CD4-positive, alpha-beta T cell treated with Interleukin-17A for 1 hour (primary cell): ENCODE measurements at places on chromosomes 6 and 20.
A peak's percentile ranks its signal among the peaks of the same experiment; 100 is the strongest.

- DNase-seq: peak; percentile 94
These were observed at the start of gene HLA-DMA for GRCh38 chr6:32952817-32953739. HLA-DMA (minus strand) TSS chr6:32953097; CDS start chr6:32953036, 61 bp downstream.

- no peak for DNase-seq
These were observed 1286.9 kb downstream of the GRIK2 start for GRCh38 chr6:102680413-102680812.

GRCh38 chr6:110404607-110405006 lies 10.8 kb downstream of the DDO start:
- DNase-seq: no peak

GRCh38 chr6:169862892-169863525 lies 111.6 kb downstream of the ERMARD start:
- no peak for DNase-seq

- no peak for DNase-seq
These were observed 25.0 kb upstream of the EMILIN3 start for GRCh38 chr20:41391587-41392001.

DNA sequence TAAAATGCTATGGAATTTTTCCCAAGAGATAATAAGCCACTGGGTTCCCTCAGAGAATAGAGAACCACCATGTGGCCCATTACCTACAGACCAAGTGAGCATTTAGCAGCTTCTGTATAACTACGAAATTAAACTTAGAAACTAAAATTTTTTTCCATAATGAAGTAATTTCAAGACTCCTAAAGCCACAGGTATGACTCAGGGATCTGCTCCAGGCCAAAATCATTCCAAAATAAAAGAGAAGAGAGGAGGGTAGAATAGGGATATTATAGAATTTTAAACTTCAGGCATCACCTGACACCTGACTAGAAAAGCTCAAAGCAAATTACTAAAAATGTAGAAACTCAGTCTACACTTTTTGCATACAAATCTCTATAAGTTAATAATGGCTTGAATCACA lies 108.9 kb upstream of the DST start:
- no peak for DNase-seq

GRCh38 chr6:4311976-4312860 lies 176.8 kb upstream of the ECI2 start:
- no peak for DNase-seq

GRCh38 chr6:35804996-35805736 lies at the start of gene LHFPL5:
LHFPL5 (plus strand) TSS chr6:35805352; CDS start chr6:35805671, 319 bp downstream.
- DNase-seq: peak; percentile 18

DNA sequence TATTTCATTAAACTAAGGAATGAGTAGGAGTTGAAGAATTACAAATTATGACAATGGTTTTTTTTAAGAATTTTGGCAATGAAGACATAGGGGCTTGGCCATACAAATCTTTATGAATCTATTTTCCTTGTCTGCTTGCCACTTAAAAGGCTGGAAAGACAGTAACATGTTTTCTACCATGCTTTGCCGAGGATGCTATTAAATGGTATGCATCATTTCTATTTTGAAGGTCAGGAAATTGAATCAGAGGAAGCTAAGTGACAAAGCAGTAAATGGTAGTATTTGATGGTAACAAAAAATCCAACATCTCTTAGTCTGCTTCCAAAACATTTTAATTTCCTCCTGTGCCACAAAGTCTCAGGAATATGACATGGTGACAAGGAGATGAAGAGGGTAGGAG lies 287.2 kb downstream of the RFPL4B start:
- DNase-seq: no peak

- DNase-seq: no peak
These were observed 17.5 kb upstream of the ZSCAN9 start for GRCh38 chr6:28207510-28208110.

DNA sequence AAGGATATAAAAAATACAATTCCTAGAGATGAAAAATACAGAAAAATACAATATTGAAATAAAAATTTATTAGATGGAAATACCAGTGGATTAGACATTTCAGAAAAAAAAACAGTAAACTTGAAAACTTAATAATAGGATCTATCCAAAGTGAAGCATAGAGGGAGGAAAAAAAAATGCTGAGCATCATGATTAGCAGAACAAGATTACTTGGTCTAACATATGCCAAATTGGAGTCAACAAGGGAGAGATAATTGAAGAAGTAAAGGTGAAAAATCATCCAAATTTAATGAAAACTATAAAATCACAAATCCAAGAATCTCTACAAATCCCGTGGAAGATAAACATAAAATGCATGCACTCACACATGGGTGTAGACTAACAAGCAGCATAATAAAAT lies 166.2 kb upstream of the BMP5 start:
- no peak for DNase-seq

DNA sequence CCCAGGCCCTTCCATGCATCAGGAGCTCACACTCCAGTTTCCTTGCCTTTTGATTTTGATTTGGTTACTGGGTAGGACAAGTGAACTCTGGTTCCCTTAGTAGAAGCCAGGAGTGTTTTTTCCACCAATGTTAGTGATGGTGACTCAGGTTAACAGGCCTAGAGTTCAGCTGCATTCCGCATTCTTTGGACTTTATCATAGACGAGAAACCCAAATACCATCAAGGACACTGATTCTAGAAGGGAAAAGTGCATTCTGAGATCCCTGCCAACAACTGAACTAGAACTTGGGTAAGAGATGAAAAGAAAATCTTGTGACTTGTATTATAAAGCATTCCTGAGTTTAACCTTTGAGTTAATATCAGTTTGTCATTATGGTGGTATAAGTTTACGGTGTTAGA lies 8.9 kb downstream of the GSS start:
- DNase-seq: no peak

DNA sequence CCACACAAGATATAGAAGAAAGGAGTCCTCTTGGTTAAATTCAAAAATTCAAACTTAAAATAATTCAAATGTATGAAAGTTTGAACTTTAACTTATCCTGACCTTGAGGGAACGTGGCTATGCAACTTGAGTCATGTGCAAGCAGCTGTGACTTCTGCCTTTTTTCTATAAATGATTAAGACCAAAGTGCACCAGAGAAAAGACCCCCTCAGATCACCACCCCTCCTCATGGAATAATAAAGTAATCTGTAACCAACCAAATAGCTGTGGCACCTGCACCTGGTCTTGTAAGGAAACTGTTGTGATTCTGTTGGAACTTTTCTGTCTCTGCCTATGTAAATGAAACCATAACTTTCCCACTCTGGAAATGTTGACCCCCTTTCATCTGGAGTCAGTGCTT lies 141.1 kb upstream of the GGTLC1 start:
- no peak for DNase-seq

DNA sequence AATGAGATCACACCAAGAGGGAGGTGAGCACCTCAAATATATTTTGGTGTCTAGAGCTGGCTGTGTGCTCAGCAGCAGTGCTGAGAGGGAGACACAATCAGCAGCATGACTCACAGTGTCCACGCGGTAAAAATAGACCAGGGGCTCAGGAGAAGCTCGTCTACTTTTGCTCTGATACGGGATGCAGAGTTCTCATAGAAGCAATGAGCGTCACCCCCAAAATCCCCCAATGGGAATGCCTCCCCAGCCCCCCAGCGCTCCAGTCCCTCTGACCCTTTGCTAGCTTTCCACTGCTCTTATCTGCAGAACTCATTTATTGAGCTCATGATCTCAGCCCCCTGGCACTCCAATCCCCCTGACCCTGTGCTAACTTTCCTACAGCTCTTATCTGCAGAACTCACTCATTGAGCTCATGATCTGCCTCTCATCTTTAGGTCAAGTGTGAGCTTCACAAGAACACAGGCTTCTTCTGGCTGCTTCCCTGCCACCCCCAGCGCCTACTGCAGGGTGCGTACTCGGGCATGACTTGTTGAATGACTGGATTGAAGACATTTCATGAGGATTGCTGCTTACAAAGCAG lies 34.0 kb downstream of the SYNDIG1 start:
- DNase-seq: no peak

DNA sequence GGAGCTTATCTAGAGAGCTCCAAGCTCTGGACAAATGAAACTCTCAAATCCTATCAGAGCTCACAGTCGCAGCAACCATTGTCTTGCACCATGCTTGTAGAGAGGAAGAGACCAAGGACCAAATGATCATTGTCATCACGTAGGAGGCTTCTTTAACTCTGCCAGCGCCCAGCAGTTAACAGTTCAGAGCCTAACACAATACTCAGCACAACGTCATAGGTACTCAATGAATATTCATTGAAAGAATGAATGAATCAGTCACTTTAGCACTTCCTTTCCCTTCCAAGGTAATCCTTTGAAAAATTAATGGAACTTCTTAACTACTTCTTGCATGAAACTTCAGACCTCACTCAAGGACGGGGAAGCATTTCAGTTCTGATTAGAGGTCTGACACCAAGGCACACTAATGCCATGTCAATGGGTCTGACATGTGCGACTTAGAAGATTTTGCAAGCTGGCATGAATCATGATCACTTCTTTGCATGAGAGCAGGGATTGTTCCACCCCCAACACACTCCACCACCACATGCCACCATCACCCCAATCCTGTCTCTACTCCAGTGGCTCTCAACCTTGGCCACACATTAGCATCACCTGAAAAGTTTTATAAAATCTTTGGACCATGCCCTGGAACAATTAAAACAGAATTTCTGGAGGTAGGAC lies 45.1 kb downstream of the KHDC1L start:
- no peak for DNase-seq

DNA sequence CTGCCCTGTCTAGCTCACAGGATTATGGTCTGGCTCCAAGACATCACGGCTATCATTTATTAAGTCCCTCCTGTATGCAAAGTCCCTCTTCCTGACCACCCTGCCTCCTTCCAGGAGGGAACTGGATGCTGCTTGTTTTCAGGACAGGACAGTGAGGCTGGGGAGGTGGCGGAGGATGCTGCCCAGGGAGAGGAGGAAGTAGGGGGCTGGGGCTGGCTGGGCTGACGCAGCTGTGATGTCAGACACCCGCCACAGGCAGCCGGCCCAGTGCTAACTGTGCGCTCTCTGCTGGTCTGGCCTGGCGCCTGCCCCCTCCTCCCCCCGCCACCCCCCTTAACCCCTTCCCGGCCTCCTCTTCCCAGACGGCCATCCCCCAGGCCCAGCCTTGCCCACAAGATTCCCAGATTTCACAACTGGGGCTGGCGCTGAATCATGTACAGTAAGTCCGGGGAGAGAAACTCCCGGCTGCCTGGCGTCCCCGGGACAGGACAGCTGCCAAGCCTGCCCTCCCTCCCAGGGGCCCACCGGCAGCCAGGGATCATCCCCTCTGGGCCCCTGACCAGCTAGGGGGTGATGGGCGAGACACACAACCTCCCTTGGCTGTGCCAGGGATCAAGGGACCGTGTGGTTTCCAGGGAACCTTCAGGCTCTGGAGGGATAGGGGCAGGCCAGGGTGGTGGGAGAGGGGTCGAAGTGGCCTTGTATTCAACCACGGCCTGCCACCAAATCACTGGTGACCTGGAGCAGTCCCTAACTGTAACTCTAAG lies 118.1 kb downstream of the CEBPB start:
- DNase-seq: no peak

DNA sequence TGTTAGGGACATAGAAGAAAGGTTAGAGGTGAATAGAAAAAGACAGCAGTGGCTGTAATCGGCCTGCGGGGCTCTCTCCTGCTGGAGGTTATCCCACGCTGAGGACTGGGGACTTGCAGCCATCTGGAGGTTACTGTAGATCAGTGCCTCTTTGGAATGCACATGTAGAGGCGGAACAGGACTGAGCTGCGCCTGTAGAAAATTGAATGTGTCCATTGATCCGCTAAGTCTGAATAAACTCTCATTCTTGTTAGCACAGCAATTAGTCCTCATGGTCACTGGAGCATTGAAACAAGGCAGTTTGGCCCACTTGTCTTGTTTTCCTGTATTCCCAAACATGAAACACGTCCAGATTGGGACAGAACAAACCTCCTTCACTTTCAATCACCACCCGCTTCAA lies 46.3 kb upstream of the F13A1 start:
- no peak for DNase-seq

DNA sequence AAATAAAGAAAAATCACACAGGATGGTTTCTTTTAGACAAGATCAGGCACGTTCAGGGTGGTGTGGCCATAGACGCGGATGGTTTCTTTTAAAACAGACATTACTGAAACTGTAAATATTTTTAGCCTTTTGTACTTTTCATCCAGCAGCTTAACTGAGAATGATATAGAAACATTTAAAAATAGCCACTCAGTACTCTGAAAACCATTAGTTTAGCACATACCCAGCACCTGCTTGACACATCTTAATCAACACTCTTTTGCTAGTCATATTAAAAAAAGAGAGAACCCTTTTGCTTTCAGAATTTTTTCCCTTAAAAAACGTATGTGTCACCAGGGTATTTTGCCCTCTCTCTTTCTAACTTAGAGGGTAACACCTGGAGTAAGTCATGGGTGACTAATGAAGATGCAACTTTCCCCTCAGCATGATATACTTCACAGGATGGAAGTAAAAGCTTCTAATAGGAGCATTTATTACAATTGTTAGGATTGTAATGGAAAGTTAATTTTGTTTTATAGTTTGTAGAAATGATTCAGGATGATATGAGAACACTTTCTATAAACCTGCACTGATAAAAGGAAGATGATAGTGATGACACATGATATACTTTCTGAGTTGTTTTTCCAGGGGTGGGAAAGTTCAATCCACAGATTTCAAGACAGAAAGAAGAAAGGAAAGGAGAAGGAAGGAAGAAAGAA lies 45.2 kb downstream of the BACH2 start:
- DNase-seq: no peak

- no peak for DNase-seq
These were observed 96.4 kb upstream of the RNF24 start for GRCh38 chr20:4111440-4112411.

DNA sequence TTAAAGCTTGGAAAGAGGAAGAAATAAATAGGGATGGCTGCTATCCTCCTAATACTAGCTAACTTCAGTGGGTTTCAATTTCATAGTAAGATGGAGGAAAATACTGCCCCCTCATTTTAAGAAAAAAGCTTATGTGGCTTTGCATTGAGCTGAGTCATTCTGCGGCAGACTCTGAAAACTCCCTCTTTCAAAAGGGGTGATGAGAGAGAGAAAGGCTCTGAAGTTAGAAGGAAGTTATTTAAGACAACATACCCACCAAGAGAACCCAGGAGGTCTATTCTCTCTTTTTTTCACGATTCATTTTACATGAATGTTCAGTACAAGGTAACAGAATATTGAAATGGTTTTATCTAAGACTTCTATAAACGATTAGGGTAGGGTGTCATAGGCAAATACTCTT lies 4.5 kb downstream of the PRDM13 start:
- DNase-seq: no peak

DNA sequence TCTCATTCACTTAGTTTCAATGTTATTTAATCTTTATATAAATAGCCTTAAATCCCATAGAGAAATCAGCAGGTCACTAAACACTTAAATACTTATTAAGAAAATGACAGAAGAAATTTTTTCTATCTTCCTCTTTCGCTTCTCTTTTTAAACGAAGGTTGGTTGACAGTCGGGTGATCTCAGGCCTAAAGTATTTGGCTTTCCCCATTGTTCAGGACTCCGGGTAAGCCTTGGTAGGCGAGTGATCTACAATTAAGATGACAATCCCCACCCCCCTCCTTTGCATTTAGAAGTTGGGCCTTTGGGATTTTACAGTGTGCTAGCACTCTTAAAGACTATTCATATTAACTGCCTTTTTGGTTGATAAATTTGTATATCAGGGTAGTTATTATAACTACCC lies 19.7 kb upstream of the UTRN start:
- DNase-seq: no peak
